ENCODE measurements at places on chromosomes 2 and 18.

- DNase-seq, result no peak
These were observed 212.3 kb downstream of the BCL11A start for GRCh38 chr2:60341151-60341550.

DNA sequence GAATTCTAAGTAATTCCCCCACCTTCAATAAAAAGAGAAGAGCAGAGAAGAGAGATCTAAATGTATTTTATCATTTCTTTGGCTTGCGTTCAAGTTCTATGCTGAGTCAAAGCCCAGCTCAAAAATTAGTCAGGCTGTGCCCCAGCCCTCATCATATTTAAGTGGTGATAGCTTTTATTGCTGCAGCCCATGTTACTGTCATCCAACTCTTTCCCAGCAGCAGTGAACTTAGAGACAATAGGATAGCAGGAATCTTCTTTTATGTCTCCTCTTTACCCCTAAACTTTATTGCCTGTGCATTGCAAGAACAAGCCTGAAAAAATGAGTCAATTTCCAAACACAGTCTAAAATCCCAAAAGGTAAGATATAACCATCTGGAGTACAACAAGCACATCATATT is 1599.3 kb upstream of the PIK3C3 start:
- no peak for DNase-seq

- DNase-seq, result no peak
These were observed 261.4 kb downstream of the MEIS1 start for GRCh38 chr2:66696374-66696773.

DNA sequence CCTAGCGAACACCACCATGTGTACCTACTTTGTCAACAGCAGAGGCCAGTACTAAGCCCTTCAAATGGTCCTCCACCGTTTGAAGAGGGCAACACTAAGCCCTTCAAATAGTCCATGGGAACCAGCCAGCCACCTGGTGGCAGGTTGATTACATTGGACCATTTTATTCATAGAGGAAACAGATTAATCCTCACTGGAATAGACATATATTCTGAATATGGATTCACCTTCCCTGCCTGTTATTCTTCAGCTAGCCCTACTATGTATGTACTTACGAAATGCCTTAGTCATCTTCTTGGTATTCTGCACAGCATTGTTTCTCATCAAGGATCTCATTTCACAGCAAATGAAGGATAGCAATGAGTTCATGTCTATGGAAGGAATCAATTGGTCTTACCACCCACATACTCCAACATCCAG is 10.0 kb upstream of the ZNF396 start:
- DNase-seq, result no peak

DNA sequence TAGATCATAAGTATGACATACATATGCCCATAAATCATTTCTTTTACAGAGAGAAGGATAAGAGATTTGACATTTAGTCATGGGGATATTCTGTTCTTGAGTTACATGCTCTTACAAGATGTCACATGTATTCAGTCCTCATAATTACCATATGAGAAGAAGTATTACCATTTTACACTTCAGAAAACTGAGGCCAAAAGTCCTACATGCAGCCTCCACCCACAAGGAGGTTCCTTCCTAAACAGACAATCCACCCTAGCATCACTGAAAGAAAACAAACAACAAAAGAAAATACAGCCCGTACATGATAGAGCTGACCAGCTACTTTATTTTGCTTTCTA is 335.1 kb downstream of the SETBP1 start:
- no peak for DNase-seq

GRCh38 chr18:32776561-32776960 is 3.7 kb upstream of the KLHL14 start:
- no peak for DNase-seq

GRCh38 chr18:42742969-42743368 is 372.5 kb downstream of the RIT2 start:
- DNase-seq, result no peak

DNA sequence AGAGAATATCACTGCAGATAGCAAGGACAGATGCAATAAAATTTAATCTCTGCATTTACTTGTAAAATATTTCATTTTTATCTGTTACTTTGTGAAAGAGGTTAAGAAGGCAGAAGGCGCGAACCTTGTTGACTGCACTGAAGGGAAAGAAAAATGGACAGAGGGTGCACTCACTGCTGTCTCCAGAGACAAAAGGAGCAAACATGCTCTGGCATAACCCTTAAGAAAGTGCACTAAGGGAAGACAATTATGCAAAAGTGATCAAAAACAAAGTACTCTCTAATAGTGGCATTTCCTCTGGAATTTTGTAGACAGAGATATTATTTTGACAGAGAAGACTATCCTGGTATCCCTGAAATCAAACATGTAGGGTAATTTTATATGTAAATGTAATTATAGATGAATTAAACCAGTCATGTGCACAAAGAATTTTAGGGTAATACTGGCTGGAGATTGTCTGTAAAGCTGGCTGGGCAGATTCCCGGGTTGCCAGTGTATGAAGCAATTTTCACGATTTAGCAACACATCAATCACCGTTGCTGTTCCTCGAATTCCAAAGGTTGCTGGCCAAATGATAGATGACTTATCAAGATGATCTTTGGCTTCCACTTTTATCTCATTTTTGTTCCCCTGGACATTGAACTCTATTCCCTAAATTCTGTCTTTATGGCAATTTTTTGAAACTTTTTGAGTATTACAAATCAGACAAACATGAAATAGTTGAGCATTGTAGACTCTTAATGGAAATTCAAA is 1176.9 kb downstream of the SUCLG1 start:
- no peak for DNase-seq

- DNase-seq, result no peak
These were observed 83.2 kb downstream of the BCL2 start for GRCh38 chr18:63236406-63236805.

DNA sequence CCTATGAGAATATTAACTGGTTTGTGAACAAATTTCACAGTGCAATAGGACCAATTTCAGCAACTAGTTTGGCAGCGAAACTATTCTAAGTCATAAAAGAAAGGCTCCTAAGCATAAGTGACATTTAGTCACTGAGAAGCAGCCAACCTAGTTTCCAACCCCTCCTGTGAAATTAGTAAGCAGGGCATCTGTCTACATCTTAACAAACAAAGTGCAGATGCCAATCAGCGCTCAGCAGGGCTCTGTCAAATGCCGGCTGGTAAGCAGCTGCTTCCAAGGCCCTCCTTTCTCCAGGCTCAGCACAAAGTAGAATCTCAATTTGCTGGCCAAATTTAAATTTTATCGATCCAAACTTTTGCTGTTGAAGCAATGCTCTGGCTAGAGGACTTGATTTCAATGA is 124.7 kb downstream of the ICOS start:
- DNase-seq, result no peak

- no peak for DNase-seq
These were observed 132.0 kb downstream of the TMEM182 start for GRCh38 chr2:102893870-102894269.

- DNase-seq, result no peak
These were observed 242.7 kb downstream of the CNTNAP5 start for GRCh38 chr2:124267794-124268193.

DNA sequence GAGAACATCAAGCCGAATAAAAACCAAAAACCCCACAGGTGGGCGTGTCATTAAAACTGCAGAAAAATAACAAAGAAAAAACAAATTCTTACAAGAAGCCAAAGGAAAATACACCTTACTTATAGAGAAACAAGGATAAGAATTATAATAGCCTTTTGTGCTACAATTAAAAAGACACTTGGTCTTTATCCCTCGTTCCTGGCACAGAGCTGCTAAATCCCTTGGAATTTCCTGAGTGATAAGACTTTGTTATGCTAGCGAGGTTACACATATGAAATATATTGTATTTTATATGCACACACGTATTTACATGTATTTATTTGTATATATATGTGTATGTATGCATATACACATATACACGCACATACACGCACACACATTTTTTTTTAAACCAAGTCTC is 325.3 kb upstream of the TFPI start:
- DNase-seq, result no peak

DNA sequence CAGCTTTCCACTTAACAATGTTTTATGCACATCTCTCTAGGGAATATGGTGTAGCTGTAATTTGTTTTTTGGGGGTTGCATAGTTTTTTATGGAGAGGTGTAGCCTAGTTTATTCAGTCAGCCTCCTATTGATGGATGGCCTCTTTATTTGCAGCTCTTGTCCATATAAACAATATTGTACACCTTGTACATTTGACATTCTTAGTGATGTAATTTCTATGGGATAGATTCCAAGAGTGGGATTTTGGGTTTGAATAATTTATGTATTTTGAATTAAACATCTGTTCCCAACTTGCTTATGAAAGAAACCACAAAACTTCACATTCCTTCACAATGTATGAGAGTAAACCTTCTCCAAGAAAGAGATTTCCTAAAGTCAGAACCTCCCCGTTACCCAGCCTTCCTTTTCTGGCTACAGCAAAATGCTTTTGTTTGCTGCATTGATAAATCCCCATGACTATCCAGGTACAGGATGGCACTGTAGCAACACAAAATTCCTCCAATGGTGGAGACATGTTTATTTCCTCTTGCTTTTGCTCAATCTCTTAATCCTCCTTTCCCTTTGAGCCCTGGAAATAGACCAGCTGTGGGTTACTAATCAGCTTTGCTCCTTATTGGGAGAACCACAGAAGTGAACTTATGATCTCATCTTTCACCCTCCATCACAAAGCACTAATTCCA is 58.4 kb upstream of the GALR1 start:
- no peak for DNase-seq

DNA sequence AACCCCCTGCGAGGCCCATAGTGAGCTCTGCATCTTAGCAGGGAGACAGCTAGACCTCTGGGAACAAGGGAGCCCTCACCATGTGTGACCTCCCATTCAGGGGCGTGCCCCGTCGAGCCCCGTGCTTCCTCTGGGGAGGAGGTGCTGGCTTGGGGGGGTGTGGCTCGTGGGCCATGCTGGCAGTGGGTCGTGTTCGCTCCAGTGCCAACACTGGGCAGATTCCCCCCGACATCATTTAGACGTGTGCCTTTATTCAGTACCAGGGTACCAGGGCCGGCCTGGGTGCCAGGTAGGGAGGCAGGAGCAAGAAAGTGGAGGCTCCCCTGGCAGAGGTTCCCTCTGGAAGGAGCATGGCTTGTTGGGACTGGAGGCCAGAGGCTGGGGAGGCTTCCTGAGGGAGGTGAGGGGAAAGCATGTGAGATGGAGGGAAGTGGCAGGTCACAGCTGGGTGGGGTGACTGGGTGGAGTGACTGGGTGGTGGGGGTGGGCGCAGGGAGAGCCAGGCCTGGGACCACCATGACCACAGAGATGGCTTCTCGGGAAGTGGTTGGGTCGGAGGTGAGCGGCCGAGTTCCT is 15.2 kb downstream of the GPC1 start:
- DNase-seq, result no peak

DNA sequence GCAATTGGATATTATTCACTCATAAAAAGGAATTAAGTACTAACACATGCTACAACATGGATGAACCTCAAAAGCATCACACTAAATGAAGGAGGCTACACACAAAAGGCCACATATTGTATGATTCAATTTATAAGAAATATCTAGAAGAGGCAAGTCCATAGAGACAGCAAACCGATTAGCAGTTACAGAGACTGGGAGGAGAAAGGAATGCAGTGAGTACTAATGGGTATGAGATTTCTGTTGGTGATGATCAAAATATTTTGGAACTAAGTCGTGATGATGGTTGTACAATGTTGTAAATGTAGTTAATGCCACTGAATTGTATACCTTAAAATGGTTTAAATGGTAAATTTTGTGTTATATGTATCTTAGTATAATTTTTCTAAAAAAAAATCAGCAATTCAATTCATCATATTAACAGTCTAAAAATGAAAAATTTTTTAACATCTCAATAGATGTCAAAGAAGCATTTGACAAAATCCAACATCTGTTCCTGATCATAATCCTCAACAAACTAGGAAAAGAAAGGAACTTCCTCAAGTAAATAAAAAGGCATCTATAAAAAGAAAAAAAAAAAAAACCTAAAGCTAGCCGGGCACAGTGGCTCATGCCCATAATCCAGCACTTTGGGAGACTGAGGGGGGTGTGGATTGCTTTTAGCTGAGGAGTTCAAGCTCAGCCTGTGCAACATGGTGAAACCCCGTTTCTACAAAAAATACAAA is 98.1 kb downstream of the TGIF1 start:
- DNase-seq, result no peak

- no peak for DNase-seq
These were observed 14.4 kb upstream of the STAT4 start for GRCh38 chr2:191165176-191165643.

DNA sequence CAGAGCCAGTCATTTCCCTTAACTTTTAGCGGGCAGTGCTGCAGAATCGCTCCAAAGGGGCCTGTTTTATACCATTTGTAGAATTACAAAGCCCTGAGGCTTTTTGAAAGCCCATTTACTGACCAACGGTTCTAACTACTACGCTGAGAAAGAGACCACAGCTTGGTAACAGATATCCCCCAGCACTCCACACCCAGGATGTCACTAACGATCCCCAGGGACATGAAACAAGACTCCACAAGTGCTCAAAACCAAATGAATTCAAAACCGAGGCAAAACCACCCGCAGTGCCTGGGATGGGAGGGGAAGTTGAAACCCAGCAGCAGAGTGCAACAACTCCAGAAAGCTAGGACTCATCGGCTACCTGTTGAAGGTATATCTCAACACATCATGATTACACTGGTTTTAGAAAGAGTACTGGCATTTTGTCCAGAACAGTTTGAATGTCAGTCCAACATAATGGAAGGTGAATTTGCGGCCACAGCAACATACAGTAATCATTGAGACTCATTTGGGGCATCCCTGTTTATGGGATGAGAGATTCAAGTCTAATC is 33.6 kb upstream of the LRP2 start:
- no peak for DNase-seq

DNA sequence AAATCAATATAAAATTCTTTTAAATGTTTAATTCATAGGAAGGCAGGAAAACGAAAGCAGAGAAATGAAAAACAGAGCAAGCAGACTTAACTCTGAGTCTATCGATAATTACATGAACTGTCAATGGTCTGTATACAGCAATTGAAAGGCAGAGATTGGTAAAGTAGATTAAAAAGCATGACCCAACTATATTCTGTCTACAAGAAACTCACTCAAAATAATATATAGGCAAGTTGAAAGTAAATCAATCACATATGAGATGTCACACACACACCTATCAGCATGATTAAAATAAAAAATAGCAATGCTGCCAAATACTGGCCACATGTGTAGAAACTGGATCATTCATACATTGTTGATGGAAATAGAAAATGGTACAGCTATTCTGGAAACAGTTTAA is 136.4 kb upstream of the CYP1B1 start:
- DNase-seq, result no peak

DNA sequence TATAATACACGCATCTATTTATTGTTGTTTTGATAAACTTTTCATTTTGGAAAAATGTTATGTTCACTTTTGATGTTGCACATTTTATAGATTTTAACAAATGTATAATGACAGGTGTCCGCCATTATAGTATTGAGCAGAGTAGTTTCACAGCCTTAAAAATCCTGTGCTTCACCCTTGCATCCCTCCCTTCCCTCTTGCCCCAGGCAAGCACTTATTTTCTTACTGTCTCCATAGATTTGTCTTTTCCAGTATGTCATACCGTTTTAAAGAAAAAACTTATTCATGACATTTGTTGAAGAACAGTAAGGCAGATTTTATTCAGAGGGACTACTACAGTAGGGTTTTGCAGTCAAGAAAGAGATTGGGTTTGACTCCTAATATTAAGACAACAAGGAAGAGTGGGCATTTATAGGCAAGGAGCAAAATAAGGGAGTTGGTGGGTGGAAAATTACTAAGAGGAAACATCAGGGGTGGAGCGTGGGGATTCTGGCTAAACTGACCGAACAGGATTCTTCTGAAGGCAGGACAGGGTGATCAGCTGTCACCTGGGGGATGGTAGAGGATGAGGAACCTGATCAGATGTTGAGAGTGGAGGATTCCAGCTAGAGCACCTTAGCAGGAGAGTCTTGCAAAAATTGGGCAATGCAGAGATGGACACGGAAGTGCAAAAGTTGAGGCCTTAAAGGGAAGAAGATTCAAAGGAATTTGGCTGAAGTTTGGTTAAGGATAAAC is 108.8 kb downstream of the NCK2 start:
- no peak for DNase-seq
